ENCODE measurements at places on chromosomes 6 and 20.

DNA sequence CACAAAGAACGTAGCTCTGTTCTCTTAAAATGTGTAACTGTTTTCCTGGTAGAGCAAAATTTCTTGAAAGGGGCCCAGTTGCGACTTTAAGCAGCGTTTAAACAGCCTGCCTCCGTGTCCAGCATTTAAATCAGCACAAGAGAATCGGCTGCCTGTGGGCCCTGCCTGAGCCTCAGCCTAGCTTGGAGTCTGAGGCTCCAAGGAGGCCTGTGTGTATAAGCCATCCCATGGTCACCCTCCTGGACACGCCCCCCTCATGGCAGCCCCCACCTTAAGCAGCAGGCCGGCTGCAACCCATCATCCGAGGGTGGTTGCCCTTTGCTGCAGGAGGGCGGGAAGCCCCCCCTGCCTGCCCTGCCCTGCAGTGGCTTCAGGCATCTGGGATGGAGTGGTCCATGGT lies 18.9 kb downstream of the SDCBP2 start:
- no peak for DNase-seq
- peaks cover 7% of the 10 kb centered on the region for H3K36me3 ChIP-seq
- no peak overlapping the region for H3K27ac ChIP-seq

DNA sequence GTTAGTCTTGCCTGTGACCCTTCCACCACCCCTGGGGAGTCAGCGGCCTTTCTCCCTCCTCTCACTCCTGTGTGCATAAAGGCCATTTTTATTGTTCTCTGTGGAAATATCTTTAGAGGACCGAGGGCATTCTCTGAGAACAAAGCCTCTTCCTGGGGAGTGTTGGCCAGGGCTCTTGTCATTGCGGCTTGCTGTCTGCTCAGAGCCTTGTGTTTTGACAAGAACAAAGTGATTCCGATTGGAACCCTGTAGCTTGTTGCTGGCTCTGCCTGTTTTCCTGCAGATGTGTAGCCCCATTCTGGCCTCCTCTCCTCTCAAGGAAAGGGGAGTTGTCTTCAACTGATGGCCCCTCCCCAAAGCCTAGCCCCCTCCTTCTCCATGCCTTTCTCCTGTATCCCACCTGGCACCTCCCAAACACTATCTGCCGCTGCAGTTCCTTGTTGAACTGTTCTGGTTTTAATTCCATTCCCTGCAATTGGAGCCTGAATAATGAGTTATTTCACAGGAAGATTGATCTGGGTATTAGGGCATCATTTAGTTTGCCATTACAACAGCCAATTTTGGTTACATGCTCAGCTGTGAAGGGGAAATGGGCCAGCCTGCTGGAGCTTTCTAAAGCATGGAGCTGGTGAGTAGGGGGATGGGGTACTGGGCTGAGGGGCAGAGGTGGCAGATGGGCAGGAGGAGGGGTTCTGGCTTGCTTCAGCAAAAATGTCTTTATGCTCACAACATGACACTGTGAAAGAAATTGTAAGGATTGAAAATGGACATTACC lies 252.5 kb downstream of the LRFN2 start:
- no peak for DNase-seq
- H3K36me3 ChIP-seq, result no peaks in the 10 kb centered on the region
- peaks cover 7% of the 10 kb centered on the region for H3K4me1 ChIP-seq
- no peak overlapping the region for H3K4me3 ChIP-seq
- peaks cover 3% of the 10 kb centered on the region for H3K27me3 ChIP-seq
- H3K27ac ChIP-seq, result no peak overlapping the region

DNA sequence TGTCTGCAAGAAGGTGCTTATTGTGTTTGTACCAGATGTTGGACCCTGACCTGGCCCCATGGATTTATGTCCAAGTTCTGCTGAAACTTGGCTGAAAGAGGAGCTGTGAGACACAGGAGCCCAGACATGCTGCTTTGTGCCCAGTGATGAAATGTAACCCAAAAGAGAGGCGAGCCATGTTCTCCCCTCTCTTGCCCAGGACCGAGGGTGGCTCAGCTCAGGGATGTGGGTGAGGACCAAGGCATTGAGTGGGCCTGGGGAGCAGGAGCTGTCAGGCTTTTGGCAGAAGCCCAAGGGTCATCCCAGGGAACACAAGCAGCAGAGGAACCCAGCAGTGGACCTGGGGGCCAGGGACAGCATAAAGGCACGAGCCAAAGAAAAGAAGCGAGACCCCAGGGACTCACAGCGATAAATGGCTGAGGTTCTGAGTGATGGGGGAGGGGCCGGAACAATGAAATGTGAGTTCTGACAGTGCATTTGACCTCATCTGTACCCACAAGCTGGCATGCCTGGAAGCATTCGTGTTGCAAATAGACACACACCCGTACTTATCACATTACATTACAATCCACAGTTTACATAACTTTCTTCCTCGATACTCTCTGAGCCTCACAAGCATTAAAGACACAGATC lies 363.4 kb upstream of the JARID2 start:
- DNase-seq, result no peak
- H3K27ac ChIP-seq, result no peak overlapping the region
- H3K4me3 ChIP-seq, result no peak overlapping the region
- peaks cover 3% of the 10 kb centered on the region for H3K27me3 ChIP-seq

DNA sequence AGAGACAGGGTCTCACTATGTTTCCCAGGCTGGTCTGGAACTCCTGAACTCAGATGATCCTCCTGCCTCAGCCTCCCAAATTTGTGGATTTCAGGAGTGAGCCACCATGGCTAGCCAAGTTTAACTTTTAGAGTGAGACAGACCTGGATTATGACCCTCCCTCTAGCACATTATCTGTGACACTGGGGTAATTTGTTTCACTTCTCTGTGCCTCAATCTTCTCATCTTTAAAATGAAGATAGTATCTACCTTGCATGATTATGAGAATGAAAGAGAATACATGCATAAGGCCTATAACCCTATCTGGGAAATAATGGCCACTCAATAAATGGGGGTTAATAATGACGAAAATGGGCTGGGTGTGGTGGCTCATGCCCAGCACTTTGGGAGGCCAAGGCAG lies 373.6 kb downstream of the SYNE1 start:
- H3K4me3 ChIP-seq, result no peak overlapping the region
- H3K27me3 ChIP-seq, result no peaks in the 10 kb centered on the region
- DNase-seq, result no peak

DNA sequence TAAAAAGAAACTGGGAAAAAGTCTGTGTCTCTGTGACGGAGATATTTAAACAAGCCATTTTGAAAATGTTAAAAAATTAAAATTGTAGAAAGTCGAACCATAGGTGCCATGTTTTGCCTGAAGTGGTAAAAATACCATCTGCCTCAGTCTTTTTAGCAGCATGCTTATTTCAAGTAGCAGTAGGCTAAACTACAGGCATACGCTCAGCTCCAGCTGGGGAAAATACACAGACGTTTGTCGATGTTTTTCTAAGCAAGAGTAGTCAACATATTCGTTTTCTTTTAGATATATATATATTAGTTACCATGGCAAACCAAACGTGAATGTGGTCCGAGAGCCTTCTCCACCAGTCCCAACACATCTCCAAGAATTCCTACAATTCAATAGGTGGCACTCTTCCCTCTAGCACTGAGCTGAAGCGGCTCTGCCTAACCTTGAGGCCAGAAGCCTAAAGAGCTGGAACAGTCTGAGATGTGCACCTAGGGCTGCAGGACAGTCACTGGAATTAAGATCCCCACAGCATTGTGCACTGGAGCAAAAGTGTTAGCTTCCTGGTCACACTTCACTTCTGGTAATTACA lies 70.2 kb upstream of the BEND3 start:
- no peak overlapping the region for H3K4me3 ChIP-seq
- peak; percentile 13 for DNase-seq
- no peaks in the 10 kb centered on the region for H3K4me1 ChIP-seq
- no peaks in the 10 kb centered on the region for H3K27me3 ChIP-seq
- H3K27ac ChIP-seq, result no peak overlapping the region
- no peaks in the 10 kb centered on the region for H3K36me3 ChIP-seq

DNA sequence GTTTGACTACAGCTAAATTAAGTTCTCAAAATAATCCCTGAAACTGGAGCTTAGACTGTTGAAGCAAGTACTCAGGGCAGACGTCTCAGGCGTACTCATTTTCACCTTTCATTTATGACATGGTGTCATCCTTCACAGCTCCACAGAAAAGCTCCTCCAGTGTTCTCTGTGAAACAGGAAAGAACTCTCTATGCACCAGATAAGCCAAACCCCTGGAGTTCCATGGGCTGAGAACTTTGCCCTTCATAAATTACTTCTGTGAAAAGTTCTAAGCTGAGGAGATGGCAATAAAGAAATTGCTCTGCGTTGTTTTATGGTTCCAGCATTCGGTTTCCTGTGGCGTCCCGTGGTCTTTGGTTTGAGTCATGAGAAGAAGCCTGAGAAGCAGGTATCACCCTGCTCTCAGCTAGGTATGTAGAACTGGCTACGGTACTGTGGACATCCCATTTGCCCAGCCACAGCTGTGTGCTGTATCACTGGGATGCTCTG lies 20.2 kb upstream of the RREB1 start:
- no peak overlapping the region for H3K4me3 ChIP-seq
- H3K36me3 ChIP-seq, result no peaks in the 10 kb centered on the region
- peaks cover 6% of the 10 kb centered on the region for H3K4me1 ChIP-seq

DNA sequence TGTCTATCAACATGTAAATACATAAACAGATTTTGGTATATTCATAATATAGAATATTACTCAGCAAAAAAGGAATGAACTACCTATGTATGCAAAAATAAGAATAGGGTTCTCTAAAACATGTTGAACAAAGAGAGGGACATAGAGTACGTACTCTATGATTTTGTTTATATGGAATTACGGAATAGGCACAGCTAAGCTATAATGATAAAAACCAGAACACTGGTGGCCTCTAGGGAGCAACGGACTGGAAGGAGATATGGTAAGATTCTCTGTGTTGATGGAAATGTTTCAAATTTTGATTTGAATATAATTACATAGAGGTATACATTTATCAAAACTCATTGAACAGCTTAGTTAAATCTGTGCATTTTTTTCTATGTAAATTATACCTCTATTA lies 19.6 kb downstream of the ADGRG6 start:
- no peak for DNase-seq
- no peaks in the 10 kb centered on the region for H3K27me3 ChIP-seq
- no peaks in the 10 kb centered on the region for H3K4me1 ChIP-seq
- no peak overlapping the region for H3K4me3 ChIP-seq

- H3K4me1 ChIP-seq, result peaks cover 30% of the 10 kb centered on the region
- peak overlapping the region; percentile 25 for H3K4me3 ChIP-seq
- no peaks in the 10 kb centered on the region for H3K36me3 ChIP-seq
- H3K27me3 ChIP-seq, result peaks cover 69% of the 10 kb centered on the region
Observed at GRCh38 chr20:25865715-25866656, 169.3 kb upstream of the ZNF337 start.

GRCh38 chr6:88473589-88473988 lies 307.4 kb upstream of the CNR1 start:
- H3K27me3 ChIP-seq, result no peaks in the 10 kb centered on the region
- no peaks in the 10 kb centered on the region for H3K36me3 ChIP-seq
- H3K4me1 ChIP-seq, result no peaks in the 10 kb centered on the region
- H3K4me3 ChIP-seq, result no peak overlapping the region

- peak overlapping the region; percentile 99 for H3K27ac ChIP-seq
- H3K36me3 ChIP-seq, result peaks cover 40% of the 10 kb centered on the region
- H3K4me1 ChIP-seq, result peaks cover 36% of the 10 kb centered on the region
- no peaks in the 10 kb centered on the region for H3K27me3 ChIP-seq
Observed at GRCh38 chr6:36596356-36596755, 2.2 kb downstream of the SRSF3 start.

DNA sequence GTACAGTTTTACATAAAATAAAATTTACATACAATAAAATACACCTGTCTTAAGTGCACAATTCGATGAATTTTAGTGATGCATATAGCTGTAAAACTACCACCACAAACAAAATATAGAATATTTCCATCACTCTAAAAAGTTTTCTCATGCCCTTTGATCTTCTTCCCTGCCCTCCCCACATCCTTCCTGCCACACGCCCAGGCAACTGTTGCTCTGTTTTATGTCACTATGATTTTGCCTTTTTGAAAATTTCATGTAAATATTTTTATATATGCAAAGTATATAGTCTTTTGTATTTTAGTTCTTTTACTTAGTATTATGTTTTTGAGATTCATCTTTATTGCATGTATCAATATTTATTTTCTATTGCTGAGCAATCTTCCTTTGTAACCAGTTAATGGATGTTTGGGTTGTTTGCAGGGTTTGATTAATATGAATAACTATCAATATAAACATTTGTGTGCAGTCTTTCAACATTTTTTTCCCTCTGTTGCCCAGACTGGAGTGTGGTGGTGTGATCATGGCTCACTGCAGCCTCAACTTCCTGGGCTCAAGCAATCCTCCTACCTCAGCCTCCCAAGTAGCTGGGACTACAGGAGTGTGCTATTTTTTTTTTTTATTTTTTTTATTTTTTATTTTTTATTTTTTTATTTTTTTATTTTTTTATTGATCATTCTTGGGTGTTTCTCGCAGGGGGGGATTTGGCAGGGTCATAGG lies 23.8 kb upstream of the SAMHD1 start:
- H3K4me1 ChIP-seq, result no peaks in the 10 kb centered on the region
- no peak overlapping the region for H3K4me3 ChIP-seq
- H3K36me3 ChIP-seq, result no peaks in the 10 kb centered on the region
- H3K27ac ChIP-seq, result no peak overlapping the region
- no peak for DNase-seq

- H3K4me1 ChIP-seq, result peaks cover 8% of the 10 kb centered on the region
- no peak for DNase-seq
- H3K27ac ChIP-seq, result no peak overlapping the region
- no peaks in the 10 kb centered on the region for H3K36me3 ChIP-seq
- no peaks in the 10 kb centered on the region for H3K27me3 ChIP-seq
Observed at GRCh38 chr6:24893342-24893850, 42.4 kb downstream of the RIPOR2 start.

DNA sequence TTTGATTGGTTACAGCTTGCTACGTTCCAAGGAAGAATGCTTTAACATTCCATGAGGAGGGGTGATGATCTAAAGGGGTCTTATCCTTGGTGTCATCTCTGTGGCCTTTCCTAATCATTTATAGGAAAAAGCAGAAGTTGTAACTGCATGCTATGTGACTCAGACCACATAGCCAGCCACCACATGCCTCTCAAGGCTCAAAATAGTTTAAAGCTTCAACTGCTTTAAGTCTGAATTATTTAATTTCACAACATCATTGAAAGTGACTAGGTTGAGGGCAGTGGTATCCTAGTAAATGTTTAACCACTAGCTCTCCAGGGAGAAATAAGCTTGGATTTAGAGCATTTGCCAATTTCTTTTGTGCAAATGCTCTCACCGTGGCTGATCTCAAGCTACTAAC lies 29.7 kb downstream of the MC3R start:
- no peaks in the 10 kb centered on the region for H3K36me3 ChIP-seq
- no peak overlapping the region for H3K4me3 ChIP-seq

- H3K4me3 ChIP-seq, result no peak overlapping the region
- no peaks in the 10 kb centered on the region for H3K36me3 ChIP-seq
- H3K4me1 ChIP-seq, result no peaks in the 10 kb centered on the region
- H3K27ac ChIP-seq, result no peak overlapping the region
Observed at GRCh38 chr6:62999796-63000195, 211.5 kb upstream of the FKBP1C start.

GRCh38 chr20:63687419-63688178 lies 8.9 kb upstream of the TNFRSF6B start:
- DNase-seq, result no peak
- H3K4me3 ChIP-seq, result no peak overlapping the region
- H3K27me3 ChIP-seq, result no peaks in the 10 kb centered on the region
- H3K4me1 ChIP-seq, result peaks cover 27% of the 10 kb centered on the region
- peaks cover 18% of the 10 kb centered on the region for H3K36me3 ChIP-seq
- H3K27ac ChIP-seq, result peak overlapping the region; percentile 85

All from muscle of leg (tissue), 16 donors.